Activated CD4-positive, alpha-beta T cell treated with anti-CD3 and anti-CD28 coated beads, Interleukin-2, amount 10 ng/mL, durations not matched to agents 7 days and 5 days (primary cell): ENCODE measurements at places on chromosomes 3 and 15.

DNA sequence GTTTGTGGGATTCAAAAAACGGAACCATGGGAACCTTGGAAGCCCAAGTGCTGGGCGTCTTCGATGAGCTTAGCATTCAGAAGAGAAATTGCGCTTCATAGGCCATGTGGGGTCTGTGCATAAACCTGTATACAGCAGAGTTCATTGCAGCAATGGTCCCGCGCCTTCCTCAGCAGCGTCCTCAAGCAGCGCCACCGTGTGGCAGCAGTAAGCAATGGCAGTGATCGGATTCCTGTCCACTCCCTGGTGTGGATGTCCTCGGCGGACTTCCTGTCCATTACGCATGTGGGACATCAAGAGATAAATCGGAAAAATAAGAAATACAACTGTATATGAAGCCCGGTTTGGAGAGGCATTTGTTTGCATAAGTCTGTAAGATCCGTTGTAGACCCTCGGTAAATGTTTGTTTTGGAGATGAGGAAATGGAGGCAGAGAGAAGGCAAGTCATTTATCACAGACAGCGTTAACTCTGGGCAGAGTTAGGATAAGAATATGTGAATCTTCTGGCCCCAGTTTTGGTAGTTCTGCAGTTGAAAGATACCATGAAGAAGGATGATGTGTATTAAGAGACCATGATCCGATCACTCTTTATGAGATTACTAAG lies 57.7 kb downstream of the CNTN4 start:
- peak; percentile 6 for DNase-seq

DNA sequence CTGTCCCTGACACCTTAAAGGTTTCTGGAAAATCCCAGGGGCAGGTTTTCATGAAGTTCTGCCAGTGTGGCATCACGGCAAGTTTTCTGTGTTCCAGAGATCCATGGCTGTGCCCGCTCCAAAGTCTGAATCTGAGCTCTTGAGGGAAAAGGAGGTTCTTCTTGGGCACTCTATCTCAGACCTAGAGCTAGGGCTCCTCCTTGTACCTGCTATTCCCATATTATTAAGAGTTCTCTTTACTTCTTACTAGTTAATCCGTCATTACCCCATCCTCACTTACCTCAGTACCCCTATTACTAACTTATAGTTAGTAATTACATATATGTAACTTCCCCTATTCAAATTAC lies 5.9 kb upstream of the TRA2B start:
- no peak for DNase-seq

DNA sequence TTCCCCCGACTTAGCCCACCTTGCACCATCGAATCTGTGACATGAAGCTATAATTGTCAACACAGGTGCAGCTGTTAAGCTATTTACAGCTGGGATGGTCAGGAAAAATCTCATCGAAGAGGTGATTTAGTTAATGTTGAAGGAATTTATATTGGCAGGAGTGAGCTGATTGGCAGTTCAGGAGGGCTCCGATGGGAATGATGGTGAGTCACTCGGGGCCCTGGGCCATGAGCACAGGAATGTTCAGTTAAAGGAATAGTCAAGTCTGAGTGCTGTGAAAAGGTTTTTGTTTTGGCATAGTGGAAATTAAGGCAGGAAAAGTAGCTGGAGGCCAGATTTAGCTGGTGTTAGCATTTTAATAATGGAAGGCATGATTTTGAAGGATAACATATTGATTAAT lies 95.7 kb downstream of the OXSM start:
- DNase-seq: no peak

- no peak for DNase-seq
Measured at GRCh38 chr3:193915099-193915498, 220.8 kb upstream of the HES1 start.

DNA sequence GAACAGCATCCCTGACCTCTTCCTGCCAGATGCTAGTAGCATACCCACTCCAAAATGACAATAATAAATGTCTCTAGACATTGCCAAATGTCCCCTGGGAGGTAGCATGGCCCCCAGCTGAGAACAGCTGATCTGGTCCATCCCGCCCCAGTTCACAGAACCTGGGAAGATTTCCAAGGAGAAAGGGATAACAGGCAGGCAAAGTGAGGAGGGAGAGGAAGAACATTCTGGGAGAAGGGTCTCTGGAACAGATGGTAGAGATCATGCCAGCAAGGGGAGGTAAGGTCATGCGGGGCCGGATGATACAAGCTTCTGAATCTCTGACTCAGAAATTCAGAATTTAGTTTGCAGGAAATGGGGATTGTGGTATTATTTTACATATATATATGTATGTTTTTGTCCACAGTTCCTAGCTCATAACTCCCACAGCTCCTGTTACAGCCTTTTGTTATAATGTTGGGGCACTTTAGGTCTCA lies 192.7 kb downstream of the SUCLG2 start:
- no peak for DNase-seq

- no peak for DNase-seq
Measured at GRCh38 chr3:136120373-136121348, 75.5 kb downstream of the MSL2 start.

DNA sequence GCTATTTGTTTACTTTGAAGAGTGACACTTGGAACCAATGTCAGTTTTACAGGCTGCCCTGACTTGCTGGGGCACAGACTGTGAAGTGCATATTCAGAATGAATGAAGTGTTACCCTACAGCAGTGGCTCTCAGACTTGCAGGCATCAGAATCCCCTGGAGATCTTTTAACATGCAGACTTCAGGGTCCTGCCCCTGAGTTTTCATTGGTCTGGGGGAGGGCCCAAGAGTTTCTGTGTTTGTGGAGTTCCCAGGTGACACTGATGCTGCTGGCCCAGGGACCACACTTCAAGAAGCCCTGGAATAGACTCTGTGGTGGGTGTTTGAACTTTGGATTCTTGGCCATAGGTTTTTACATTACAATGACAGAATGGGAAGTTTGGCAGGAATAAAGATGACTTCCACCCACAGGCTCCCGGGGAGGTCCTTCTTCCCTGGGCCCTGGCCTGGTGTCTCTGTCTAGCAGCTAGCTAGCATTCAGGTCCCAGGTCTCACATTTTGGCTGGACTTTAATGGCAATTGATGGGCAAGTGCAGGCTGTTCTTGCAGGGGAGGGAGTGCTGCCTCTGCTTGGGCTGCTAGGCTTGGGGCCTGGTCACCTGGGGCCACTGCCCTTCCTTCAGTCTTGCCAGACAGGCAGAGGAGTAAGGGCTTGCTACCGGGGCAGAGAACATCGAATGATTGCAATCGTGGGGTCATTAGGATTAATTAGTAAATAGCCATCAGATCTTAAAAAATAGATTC lies 149.0 kb downstream of the APBA2 start:
- DNase-seq: no peak

DNA sequence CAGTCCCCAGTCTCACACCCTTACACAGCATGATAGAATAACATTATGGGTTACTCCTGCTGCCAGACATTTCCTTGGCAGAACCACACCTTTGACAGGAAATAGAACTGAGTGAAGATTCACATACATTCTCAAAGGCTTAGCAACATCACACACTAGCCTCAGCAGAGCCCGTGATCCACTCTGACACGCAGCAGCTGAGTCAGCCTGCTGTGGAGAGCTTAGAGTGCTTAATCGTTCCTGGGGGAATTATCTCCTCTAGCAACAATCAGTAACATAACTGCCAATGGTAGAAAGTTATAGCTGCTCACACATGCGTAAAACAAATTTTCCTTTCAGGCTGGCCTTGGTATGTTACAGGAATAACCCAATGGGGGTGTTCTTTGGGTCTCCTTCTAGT lies 382.1 kb downstream of the GAP43 start:
- DNase-seq: no peak

DNA sequence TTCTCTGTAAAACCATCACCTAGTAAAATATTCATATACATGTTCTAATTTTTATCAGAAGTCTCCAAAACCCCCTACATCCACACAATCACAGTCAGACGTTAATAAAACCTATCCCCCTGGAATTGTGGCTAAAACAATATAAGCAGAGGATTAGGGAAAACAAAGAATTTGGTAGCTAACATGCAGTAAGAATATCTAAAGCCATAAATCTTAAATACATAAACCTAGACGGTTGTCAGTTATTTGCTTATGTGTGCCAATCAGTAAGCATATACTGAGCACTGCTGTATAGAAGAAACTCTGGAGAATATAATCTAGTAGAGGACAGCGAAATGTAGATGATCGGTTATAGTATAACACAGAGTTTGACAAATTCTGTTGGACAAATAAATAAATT lies 232.2 kb downstream of the TBC1D5 start:
- no peak for DNase-seq

DNA sequence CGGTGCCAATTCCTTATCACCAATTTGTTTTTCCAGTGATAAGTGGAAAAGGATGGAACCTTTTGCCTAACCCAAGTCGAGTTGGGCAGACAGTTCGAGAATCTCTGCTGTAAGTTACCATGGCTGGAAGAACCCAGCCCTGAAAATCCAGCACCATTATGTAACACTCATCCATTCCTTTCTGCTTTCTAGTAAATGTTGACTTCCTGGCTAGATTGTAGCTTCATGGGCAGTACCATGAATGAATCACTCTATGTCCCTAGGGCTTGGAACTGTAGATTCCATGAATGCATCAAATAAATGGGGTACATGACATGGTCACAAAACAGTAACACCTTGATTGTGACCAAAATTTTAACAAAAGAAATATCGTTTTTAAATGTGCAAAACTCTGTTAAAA lies 14.0 kb downstream of the CHCHD4 start:
- DNase-seq: no peak

DNA sequence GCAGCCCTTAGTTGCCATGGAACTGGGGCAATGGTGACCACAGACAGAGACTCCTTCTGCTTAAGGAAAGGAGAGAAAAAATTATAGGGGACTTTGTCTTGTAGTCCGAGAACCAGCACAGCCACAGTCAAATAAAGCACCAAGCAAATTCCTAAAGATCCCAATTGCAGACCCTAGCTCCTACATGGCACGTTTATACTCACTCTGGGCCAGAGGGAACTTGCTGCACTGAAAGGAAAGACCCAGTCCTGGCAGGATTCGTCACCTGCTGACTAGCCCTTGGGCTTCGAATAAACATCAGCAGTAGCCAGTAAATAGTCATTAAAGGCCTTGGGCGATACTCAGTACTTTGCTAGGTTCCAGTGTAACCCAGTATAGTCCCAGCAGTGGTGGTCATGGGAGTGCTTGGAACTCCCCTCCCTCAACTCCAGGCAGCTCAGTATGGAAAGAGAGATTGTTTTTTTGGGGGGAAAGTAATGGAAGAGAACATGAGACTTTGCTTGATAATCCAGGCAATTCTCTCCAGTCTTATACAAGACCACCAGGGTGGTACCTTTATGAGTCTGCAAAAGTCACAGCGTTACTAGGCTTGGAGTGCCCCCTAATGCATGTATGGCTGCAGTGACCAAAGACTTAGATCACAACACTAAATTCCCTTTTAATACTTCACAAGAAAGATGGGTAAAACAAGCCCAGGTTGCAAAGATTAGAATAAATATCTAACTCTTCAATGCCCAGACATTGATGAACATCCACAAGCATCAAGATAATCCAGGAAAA lies 66.4 kb upstream of the AGTR1 start:
- DNase-seq: no peak

- DNase-seq: no peak
Measured at GRCh38 chr3:123157598-123158287, 44.0 kb upstream of the SEC22A start.

GRCh38 chr3:85801955-85802354 lies 843.2 kb downstream of the CADM2 start:
- no peak for DNase-seq

- DNase-seq: no peak
Measured at GRCh38 chr15:95763426-95763825, 567.1 kb upstream of the NR2F2 start.

GRCh38 chr15:92480361-92480760 lies 86.7 kb downstream of the ST8SIA2 start:
- DNase-seq: no peak

- DNase-seq: no peak
Measured at GRCh38 chr3:190673148-190673547, 159.3 kb downstream of the IL1RAP start.

DNA sequence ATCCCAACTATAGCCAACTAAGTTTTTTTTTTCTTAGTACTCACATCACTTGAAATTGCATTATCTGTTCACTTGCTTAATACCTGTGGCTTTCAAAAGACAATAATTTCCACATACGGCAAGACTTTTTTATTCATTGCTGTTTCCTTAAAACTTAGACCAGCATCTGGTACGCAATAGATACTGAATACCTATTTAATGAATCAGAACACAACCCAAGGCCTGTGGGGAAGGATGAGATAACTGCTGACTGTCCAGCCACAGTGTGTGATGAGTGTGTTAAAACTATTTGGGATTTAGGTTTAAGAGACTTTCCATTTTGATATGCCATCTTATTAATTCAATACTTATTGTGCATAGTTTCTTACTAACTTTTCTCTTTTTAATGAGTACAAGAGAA lies 988.7 kb downstream of the NTRK3 start:
- DNase-seq: no peak

- no peak for DNase-seq
Measured at GRCh38 chr3:89358281-89358680, 250.9 kb downstream of the EPHA3 start.

GRCh38 chr15:33126559-33127290 lies 67.8 kb downstream of the FMN1 start:
- peak; percentile 59 for DNase-seq

DNA sequence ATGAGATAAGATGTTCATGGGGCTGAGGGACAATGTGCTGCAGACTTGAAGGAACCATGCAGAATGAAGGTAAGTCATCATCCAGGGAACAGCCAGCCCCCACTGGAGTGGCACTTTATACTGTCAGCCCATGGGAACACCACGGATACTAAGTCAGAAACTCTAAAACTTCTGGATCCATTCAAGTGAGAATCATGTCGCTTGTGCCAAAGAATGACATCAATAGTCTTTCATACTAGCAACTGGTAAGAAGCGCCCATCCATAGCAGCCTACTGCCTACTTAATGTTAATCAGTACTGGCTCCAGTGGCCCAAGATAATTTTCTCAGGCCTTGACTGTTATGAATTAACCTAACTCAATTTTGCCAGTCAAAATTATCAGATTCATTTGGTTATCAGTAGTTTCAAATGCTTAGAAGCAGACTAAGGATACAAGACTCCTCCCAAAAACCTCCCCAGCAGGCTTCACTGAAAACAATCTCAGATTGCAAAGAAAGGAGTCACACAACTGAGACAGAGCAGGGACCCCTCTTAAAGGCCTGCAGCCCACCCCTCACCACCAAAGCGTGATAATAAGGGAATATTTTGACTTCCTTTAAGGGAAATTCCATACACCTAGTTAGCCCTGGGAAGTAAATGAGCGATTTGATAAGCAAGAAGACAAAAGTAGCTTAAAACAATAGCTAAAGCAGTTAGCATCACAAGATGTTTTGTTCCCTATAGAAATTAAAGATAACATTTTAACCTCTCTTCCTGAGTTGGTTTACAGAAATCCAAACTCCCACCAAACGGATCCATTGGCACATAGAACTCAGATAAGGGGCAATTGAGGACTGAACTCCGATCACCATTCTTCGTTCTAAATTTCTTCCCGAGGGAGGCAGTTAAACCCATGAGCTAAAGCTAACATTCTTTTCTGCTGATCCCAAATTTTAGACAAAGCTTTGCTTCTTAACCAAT lies 98.8 kb downstream of the TGFBR2 start:
- DNase-seq: no peak
